Mammary epithelial cell (primary cell): ENCODE measurements at places on chromosomes 4 and X. TPM values are rescaled to one million over a fixed set of nuclear protein-coding genes. Genes with fewer than 3 reads are reported as not detected.

Gene UCP1
- not detected for total RNA-seq

Gene FGF13
- total RNA-seq, result not detected in 2 replicates

Gene AWAT2
- total RNA-seq, result 0.33 TPM

Gene SLC10A4
- 0.21 TPM in 1 of 2 replicates, not detected in the other for total RNA-seq

Gene CLGN
- under 0.01 TPM for total RNA-seq

Gene SLC26A1
- total RNA-seq, result not detected in 2 replicates

Gene MAPK10
- total RNA-seq, result 6.6 and 8.2 TPM in 2 replicates

Gene VEGFC
- 9.0 TPM for total RNA-seq

Gene PAGE1
- not detected for total RNA-seq

Gene CLIC2
- total RNA-seq, result 0.50 TPM

Gene IGFBP7
- total RNA-seq, result 73.4 and 99.7 TPM in 2 replicates

Gene TRPC5OS
- total RNA-seq, result not detected in 2 replicates

Gene PNMA3
- not detected in 2 replicates for total RNA-seq

Gene AMMECR1
- 20.6 and 21.0 TPM in 2 replicates for total RNA-seq

Gene SPACA5
- total RNA-seq, result not detected

Gene SLC7A11
- 248 TPM for total RNA-seq

Gene DDX53
- not detected in 2 replicates for total RNA-seq

Gene TDO2
- not detected in 2 replicates for total RNA-seq

Gene SLC4A4
- total RNA-seq, result not detected in 2 replicates

Gene DSPP
- not detected in 2 replicates for total RNA-seq

Gene CSN3
- not detected in 2 replicates for total RNA-seq

Gene KCTD8
- not detected in 2 replicates for total RNA-seq

Gene MAGEC2
- not detected for total RNA-seq

Gene RPS6KA6
- total RNA-seq, result 5.3 and 7.8 TPM in 2 replicates
